ENCODE measurements at places on chromosomes 7 and 10. TPM values are rescaled to one million over a fixed set of nuclear protein-coding genes. Genes with fewer than 3 reads are reported as not detected.

Gene ANXA8
- 0.41 TPM for polyA plus RNA-seq

Gene MSMB
- not detected for polyA plus RNA-seq

Gene NUDT13
- 6.0 TPM for polyA plus RNA-seq

GRCh38 chr10:17655567-17656146 is 11.7 kb downstream of the STAM start:
- no peak for DNase-seq
- no peaks in the 10 kb centered on the region for H3K27me3 ChIP-seq
- H3K36me3 ChIP-seq: no peaks in the 10 kb centered on the region
- no peak overlapping the region for H3K27ac ChIP-seq
- H3K4me1 ChIP-seq: no peaks in the 10 kb centered on the region

Gene KCND2
- not detected for polyA plus RNA-seq

DNA sequence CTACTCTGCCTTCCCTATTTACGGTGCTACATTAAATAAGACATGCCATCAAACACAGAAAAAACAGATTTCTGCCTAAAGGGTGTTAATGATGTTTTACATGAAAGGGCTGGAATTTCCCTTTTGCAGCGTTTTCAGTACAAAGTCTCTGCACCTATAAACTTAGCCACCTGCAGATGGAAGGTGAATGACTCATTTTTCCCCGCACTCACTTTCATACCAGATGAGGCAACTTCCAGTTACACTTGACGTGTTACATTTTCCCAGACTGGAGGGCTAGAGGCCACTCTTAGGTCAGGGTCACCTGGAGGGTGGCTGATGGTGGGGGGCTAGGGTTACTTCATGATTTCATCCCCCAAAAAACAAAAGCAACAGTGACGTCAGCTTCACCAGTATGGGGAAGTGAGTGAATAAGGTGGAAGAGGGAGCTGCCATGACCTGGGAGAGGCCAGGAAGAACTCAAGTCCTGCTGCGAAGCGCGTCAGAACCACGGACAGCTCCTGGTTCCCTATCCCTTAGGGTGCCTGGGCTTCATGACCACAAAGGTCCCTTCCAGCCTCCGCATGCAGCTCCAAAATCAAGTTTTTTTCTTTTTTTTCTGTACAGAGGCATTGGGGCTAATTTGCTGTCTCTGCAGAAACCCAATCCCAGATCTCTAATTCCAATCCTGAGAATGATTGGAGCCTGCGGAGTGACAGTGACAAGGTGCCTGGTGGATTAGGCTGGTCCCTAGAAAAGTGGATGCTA is 94.0 kb downstream of the ADARB2 start:
- H3K4me1 ChIP-seq: no peaks in the 10 kb centered on the region
- no peak for DNase-seq
- H3K36me3 ChIP-seq: no peaks in the 10 kb centered on the region
- no peaks in the 10 kb centered on the region for H3K27me3 ChIP-seq

DNA sequence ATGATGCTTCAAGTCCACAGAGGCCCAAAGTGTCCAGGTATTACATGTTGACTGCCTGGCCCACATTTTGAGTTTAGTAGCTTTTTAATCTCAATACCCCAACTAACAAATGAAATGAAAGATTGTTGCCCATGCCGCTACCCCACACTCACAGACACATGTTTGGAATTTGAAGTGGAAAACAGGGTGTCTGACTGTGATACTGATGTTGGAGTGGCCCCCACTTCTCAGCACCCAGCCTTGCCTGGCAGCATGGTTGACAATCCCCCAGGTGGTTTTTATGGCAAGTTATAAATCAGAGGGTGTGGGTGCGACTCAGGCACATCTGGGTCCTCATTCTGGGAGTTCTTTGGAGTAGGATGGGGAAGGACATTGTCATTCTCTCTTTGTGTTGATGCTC is 314.7 kb upstream of the ZNF32 start:
- no peaks in the 10 kb centered on the region for H3K27me3 ChIP-seq
- H3K27ac ChIP-seq: no peak overlapping the region

- H3K4me1 ChIP-seq: peaks cover 59% of the 10 kb centered on the region
- no peak overlapping the region for H3K27ac ChIP-seq
- H3K4me3 ChIP-seq: peak overlapping the region; percentile 40
Observed at GRCh38 chr7:2521952-2522591, 2.5 kb downstream of the LFNG start.

Gene CAMK2B
- 0.10 TPM for polyA plus RNA-seq

Gene FXYD4
- not detected for polyA plus RNA-seq

- no peak overlapping the region for H3K27ac ChIP-seq
- peak overlapping the region; percentile 58 for H3K4me3 ChIP-seq
- no peaks in the 10 kb centered on the region for H3K4me1 ChIP-seq
Observed at GRCh38 chr7:54664235-54665228, 94.5 kb downstream of the SEC61G start.

Gene HOXA9
- not detected for polyA plus RNA-seq

Gene EPDR1
- polyA plus RNA-seq: 7.4 TPM

- H3K4me1 ChIP-seq: no peaks in the 10 kb centered on the region
- no peak overlapping the region for H3K4me3 ChIP-seq
- H3K27me3 ChIP-seq: no peaks in the 10 kb centered on the region
- H3K27ac ChIP-seq: peak overlapping the region; percentile 84
- peak; percentile 89 for DNase-seq
Observed at GRCh38 chr7:1842321-1843221, 172.5 kb downstream of the ELFN1 start.
